AG20443 (cell line): ENCODE measurements at places on chromosomes 5 and 9.

- DNase-seq, result peak; percentile 36
Observed at GRCh38 chr5:94901191-94901979, 282.9 kb downstream of the SLF1 start.

- no peak for DNase-seq
Observed at GRCh38 chr9:83665580-83666200, 42.1 kb downstream of the UBQLN1 start.

GRCh38 chr5:179261301-179262125 lies 83.7 kb downstream of the ADAMTS2 start:
- peak; percentile 52 for DNase-seq

DNA sequence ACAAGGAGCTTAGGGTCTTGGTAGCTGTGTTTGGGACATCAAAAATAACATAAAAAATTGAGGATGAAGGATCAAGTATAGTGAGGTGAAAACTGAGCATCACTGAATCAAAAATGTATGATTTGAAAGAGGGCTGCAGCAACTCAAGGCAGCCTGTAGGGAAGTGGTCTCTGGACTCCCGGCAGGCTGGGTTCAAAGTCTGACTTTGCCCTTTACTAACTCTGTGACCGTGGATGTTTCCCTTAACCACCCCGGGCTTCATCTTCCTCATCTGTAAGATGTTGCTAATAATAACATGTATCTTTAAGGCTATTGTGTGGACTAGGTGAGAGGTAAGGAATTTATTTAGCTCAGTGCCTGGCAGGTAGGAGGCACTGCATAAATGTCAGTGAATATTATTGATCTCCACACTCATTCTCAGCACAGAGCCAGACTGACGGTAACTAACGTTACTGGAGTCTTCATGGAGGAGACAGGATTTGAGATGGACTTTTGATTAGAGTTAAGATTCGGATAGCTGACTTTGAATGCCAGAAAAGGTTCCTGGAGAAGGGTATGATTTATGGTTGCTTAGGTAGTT lies 367.3 kb downstream of the NDUFS4 start:
- DNase-seq, result no peak

GRCh38 chr9:38467404-38467803 lies 43.1 kb upstream of the IGFBPL1 start:
- DNase-seq, result no peak

- no peak for DNase-seq
Observed at GRCh38 chr9:4905135-4905490, 80.0 kb upstream of the JAK2 start.

GRCh38 chr9:127937056-127937387 lies 632 bp downstream of the DPM2 start:
- no peak for DNase-seq

DNA sequence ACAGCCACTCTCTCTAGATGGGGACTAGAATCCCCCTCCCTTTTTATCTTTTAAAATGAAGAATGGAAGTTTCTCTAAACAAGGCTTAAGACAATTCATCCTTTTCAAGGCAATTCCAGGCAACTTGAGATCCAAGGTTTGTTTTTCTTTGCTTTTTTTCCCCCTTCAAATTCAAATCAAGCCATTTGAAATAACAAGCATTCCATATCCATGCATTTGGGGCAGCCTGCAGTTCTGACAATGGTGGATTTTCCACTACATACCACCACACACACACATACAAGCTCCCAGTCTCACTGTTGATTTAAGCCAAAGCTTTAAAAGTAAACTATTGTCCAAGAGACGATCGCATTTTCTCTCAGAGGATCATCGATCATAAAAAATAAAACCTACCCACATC lies 424 bp downstream of the INSYN2B start:
- no peak for DNase-seq

GRCh38 chr5:111706345-111706744 lies 50.6 kb downstream of the NREP start:
- no peak for DNase-seq

- no peak for DNase-seq
Observed at GRCh38 chr9:81213456-81213855, 475.9 kb downstream of the TLE1 start.

DNA sequence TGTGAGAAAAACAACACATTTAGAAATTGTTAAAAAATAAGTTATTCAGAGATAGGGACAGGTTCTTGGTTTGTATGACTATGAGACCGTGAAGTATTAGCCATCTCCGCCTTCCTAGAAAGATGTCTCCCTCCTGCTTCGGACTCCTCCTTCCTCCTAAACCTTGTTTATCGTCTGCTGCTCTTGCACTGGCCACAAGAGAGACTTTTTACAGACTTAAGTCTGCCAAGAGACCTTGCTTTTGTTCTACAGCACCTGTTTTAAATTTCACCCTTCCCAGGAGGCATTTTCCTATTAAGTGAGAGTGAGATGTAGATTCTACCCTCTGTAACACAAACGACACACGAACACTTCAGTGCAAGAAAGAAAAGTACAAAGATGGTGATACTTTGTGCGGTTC lies 274.6 kb downstream of the ARHGEF28 start:
- no peak for DNase-seq

- no peak for DNase-seq
Observed at GRCh38 chr5:132253008-132253441, 4.5 kb upstream of the PDLIM4 start.

GRCh38 chr5:76604838-76605237 lies 18.4 kb downstream of the F2RL2 start:
- no peak for DNase-seq

DNA sequence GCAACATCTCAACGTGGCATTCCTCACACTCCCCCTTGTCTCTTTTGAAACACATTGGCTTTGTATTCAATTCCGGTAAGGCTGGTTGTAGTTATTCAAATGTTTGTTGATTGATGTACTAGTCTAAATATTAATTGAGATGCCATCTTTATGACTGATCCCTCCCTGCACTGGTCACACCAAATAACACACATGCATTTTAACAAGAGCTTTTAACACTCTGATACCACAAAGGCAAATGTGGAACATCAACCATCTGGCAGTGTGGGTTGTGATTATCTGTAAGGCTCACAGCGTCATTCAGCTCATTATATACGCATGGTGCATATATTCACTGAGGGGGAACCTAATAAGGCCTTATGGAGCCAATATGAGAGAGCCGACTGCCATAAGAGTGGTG lies 305.0 kb downstream of the TENT4A start:
- DNase-seq, result no peak

GRCh38 chr9:129027685-129028191 lies 393 bp downstream of the SH3GLB2 start:
- no peak for DNase-seq

- DNase-seq, result peak; percentile 11
Observed at GRCh38 chr9:76032038-76032796, 141.7 kb downstream of the PCSK5 start.

- no peak for DNase-seq
Observed at GRCh38 chr9:72600671-72601070, 79.3 kb downstream of the TMC1 start.

DNA sequence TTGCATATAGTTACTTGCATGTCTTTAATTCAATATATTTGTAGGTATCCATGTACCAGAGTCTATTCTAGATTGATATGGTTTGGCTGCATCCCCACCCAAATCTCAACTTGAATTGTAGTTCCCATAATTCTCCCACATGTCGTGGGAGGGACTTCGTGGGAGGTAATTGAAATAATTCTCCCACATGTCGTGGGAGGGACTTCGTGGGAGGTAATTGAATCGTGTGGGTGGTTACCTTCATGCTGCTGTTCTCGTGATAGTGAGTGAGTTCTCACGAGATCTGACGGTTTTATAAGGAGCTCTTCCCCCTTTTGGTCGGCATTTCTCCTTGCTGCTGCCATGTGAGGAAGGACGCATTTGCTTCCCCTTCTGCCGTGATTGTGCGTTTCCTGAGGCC lies 16.5 kb downstream of the FBXL7 start:
- DNase-seq, result no peak

DNA sequence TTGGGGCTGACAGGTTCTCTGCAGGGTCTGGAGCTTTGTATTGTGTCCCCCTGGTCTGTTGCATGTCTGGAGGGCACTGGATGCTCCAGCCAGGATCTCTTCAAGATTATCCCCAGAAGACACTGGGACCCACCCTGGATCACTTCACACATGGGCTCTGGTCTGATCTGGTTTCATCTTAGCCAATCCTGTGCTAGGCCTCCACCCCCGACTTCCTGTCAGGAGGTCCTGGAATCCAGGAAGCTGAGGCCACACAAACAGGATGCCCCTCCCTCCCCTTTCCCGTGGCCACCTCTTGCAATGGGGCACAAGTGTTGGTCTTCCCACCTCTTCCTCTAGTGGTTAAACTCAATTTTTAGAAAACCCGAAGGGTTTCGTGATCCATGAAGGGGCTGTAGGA lies 242.6 kb upstream of the MVB12B start:
- DNase-seq, result no peak

- DNase-seq, result no peak
Observed at GRCh38 chr9:108864446-108864845, 2.4 kb downstream of the ACTL7A start.

GRCh38 chr5:75113354-75114113 lies 61.2 kb upstream of the GCNT4 start:
- no peak for DNase-seq

DNA sequence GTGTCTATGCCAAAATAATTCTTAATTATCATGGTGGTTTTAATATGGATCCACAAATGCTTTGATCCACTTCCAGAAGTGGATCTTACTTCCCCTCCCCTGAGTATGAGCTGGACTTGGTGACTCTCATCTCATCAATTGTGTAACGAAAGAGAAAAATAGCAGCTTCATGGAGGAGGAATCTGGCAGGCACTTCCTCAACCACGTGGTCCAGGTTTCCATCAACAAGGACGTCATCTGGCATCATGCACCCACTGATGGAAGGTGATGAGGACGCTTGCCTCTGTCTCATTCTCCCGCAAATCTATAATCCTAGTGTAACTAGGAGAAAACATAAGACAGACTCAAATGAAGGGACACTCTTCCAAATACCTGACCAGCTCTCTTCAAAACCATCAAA lies 54.6 kb upstream of the S1PR3 start:
- DNase-seq, result no peak

- DNase-seq, result no peak
Observed at GRCh38 chr9:137690930-137691645, 72.3 kb downstream of the EHMT1 start.

DNA sequence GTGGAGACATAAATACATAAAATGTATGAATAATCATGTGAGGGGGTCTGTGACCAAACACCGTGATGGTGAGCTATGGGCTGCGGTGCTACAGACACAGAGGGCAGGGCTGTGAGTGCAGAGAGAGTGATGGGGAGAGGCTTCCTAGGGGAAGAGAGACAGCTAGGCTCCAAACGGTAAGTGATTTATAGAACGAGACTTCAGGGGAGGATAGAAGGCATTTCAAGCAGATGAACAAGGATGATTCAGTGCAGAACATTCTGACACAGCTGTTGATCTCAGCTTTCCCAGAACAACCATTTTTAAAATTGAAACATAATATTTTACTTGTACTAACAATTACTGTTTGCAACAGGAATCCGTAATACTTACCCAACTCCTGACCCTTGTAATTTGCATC lies 100.7 kb downstream of the GAS1 start:
- DNase-seq, result peak; percentile 28

GRCh38 chr5:179264053-179264782 lies 81.0 kb downstream of the ADAMTS2 start:
- no peak for DNase-seq

DNA sequence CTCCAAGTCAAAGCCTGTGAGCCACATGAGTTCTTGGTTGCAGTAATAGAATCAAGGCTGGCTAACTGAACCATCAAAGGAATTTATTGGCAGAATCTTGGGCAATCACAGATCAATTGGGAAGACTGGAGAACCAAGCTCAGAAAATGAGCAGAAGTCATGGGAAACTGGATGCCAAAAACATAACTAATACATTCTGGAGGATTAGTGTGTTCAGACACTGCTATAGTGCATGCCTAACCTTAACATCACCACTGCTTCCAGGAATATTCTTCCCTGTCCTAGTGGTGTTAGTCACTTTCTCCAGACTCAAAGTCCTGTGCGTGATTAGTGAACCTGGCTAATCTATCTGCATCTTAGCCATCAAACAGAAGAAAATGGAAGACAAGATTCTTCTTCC lies 843.7 kb downstream of the EFNA5 start:
- no peak for DNase-seq

DNA sequence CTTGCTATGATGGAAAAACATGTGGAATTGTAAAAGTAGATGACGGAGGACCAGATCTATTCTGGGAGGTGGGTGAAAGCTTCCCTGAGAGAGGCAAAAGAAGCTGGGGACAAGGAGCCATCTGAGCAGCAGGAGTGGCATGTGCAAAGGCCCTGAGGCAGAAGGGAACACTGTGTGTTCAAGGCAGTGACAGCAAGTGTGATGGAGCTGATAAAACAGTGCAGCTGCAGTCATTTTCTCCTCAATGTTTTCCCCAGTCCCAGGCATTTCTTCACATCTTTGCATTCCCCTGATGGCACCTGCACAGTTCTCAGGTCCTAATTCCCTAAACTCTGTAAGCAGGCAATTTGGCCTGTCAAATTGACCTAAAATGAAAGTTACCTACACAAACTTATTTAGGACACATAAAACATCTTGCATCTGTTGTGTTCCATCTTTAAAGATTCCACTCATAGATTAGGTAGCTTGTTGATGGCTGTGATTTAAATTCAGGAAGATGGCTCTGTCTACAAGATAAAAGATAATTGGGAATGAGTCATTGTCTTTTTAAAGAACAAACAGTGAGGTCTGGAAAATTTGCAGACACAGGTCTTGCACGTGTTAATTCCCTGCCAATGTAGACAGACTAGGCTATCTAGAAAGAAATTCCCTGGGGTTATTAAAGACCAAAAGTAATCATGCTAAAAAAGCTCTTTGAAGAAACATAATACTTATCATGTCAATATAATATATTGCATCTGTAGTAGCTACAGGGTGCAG lies 289.6 kb upstream of the SGCD start:
- no peak for DNase-seq

DNA sequence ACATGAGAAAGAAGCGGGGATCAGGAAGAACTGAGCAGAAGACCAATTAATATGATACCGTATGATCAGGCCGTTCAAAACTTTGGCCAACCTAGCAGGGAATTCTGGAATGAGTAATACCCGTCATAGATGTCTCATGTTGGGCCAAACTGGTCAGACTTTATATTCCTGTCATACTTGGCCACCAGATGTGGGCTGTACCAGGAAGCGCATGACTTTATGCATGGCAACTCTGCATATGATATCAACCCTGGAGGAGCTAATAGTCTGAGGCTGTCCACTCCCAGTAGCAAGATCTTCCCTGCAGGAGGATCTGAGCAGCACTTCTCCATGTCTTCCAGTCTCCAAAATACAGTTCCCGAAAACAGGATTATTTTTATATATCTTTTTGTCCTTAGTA lies 68.5 kb upstream of the NAA35 start:
- DNase-seq, result no peak

- DNase-seq, result no peak
Observed at GRCh38 chr9:97593960-97594359, 39.2 kb downstream of the TSTD2 start.

GRCh38 chr5:34582371-34582770 lies 73.8 kb upstream of the RAI14 start:
- no peak for DNase-seq
